ENCODE measurements at places on chromosomes 6 and 20.
A peak's percentile ranks its signal among the peaks of the same experiment; 100 is the strongest.

DNA sequence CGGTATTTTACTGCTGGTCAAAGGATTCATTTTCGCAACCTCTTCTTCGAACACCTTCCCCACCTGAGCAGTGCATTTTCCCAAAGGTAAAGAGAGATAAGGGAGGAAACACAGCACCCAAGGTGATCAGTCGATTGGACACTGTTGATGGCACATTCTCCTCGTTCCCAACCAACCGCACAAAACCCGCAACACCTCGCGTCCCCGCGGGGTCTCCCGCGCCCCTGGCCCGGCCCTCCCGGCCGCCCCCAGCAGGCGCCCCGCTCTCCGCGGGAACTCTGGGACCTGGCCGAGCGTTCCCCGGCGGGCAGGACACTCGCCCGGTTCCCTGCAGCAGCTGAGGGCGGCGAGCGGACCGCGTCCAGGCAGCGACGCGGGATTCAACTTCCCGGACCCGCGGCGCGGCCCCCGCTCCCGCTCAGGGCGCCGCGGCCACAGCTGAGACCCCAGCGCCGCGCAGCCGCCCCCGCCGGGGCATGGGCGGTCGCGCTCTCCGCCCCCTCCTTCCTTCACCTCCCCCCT is 506 bp downstream of the RGS17 start:
- no peak for DNase-seq

- DNase-seq = peak; percentile 38
These were observed 29.7 kb downstream of the ATXN1 start for GRCh38 chr6:16731478-16732051.

DNA sequence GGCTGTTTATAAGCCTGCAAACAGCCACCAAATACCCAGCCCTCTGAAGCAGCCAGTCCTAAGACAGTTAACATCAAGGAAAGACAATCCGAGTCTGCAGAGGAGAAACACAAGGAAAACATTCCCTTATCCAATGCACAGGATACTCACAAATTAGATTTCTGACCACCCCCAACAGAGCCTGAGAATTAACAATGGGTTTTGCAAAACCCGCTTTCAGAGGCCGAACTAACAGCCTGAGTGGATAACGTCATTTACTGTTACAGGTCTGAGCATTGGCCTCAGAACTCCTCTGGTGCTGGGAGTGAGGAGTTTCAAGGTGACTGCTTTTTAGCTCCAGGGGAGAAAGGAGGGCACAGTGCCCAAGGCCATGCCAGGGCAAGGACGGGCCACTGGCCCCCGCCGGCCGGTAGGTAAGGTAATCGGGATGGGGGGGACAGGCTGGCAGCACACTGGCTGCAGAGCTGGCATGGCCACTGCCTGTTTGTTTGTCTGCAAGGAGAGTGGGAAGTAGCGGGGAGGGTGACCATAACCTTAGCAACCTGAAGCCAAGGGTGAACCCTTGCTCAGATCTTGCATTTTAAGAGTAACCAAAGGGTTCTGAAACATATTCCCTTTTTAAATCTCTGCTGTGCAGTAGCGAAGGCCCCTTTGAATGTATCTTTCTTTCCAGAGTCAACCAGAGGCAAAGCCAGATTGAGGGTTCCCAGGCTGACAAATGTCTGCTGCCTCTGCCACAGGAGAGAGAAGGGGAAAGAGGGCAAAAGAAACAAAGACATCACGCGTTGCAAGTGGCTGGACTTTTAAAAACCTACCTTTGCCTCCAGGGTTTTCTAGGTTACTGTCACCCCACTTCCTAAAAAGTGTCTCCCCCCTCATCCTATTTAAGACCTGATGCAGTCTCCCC is 3.9 kb downstream of the ZMYND8 start:
- no peak for DNase-seq

DNA sequence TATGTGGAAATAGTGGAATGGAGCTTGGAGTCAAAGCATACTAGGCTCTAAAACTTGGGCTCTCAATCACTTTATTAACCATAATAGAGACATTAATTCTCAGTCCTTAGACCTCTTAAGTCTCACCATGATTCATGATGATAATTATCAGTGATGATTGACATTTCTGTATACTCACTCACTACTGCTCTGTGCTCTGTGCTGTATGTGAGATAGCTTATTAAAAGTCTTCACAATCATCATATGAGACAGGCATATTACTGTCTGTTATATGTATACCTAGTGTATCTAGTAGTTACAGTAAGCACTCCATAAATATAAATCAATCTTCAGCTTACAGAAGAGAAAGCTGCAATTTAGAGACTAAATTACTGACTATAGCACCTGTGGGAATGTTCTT is 236.0 kb upstream of the JAG1 start:
- DNase-seq = no peak

GRCh38 chr6:127382413-127382812 is 39.0 kb upstream of the ECHDC1 start:
- DNase-seq = no peak

GRCh38 chr6:49546331-49546730 is 4.1 kb upstream of the C6orf141 start:
- DNase-seq = no peak

DNA sequence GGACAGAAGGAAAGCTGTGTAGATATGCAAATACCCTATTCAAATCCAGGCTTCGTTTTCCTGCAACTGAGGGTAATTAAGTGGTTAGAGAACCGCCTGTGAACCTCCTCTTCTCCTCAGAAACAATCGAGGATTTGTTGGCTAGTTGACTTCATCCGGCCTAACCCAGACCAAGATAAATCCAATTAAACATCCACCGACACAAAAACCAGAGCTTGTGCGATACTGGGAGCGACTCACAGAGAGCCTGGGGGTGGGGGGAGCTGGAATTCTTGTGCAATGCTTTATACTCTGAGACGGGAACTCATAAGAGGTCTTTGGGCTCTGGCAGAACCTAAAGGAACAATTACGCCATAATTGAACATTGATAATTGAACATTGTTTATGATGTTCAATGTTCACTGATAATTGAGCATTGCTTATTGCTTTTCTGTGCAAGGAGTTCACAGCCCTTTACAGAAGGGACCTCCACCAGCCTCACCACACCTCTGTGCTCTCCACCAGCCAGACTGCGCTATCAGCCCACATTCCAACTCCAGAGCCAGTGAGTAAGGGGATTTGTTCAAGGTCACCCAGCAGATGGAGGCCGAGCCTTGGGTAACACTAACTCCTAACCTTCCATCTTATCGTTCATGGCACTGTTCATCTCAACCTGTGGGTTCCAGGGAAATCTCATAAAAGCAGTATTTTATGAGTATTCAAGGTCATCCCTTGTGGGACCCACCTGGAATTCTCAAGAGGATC is 429.6 kb upstream of the JARID2 start:
- no peak for DNase-seq

GRCh38 chr6:51830666-51831065 is 256.7 kb downstream of the PKHD1 start:
- DNase-seq = no peak

DNA sequence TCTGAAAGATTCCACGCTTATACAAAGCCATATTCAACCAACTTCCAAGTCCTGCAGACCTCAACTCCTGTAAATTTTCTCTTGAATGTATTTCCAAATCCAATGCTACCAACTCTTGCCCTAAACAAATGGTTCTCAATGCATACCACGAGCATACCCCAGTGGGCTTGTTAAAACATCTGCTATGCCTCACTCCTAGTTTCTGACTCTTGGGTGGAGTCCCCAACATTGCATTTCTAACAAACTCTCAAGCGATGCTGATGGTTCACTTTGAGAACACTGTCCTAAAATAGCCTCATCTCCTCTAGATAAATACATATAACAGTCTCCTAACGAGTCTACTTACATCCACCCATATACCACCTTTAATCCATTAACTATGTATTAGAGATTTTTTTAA is 7.3 kb downstream of the HBS1L start:
- DNase-seq = no peak
